ENCODE measurements at places on chromosomes 3 and 15.
A peak's percentile ranks its signal among the peaks of the same experiment; 100 is the strongest.

- no peak for DNase-seq
Measured at GRCh38 chr15:36608180-36608579, 28.8 kb downstream of the CDIN1 start.

DNA sequence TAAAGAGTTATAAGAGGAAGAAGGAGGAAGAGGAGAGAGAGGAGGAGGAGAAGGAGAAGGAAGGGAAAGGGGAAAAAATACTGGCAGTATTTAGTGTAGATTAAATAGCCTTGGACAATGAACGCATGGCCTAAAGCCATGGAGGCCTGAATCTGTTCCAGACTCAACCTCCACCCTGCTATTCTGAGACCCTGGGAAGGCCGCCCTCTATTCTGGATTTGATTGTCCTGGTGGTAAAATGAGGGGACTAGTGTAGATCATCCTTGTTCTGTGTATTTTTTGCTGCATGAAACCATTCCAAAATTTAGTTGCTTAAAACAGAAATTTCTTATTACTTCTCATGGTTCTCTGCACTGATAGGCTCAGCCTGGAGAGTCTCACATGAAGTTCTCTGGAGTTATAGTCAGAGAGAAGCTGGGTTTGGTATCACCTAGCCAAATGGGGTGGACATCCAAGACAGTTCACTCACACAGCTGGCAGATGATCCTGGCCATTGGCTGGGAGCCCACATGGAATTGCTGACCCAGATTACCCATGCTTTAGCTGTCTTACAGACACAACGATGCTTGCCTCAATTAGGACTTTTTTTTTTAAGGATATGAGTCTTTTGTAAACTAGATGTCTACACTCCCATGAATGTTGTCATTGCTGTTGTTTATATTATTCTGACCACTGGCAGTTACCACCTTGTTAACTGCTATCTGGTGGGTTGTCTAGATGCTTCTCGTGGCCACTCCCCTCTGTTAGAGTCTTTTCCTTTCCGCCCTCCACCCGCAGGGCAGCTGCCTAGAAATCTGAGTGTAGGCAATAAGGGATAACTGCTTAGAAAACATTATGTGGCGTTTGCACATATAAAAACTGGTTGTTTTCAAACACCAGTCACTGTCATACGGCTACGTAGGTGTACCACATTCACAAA is 149.9 kb downstream of the SST start:
- peak; percentile 5 for DNase-seq

DNA sequence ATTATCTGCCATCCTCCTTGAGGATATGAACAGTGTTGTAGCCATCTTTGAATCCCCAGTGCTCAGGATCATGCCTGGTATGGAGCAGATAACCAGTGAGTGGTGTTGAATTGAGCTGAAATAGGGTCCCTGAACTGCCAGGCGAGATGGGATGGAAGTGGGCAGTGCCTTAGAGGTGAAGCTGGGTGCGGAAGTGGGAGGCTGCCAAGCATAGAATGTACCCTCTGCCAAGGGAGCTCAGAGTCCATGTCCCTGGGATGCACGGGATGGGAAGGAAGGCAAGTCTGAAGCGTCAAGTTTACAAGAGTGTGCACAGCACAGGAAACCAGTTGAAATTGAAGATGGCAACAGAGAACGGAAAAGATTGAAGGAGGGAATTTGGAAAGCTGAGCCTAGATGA is 147.0 kb downstream of the CACNA1D start:
- DNase-seq, result no peak

- DNase-seq, result no peak
Measured at GRCh38 chr3:125112981-125113380, 57.2 kb upstream of the HEG1 start.

DNA sequence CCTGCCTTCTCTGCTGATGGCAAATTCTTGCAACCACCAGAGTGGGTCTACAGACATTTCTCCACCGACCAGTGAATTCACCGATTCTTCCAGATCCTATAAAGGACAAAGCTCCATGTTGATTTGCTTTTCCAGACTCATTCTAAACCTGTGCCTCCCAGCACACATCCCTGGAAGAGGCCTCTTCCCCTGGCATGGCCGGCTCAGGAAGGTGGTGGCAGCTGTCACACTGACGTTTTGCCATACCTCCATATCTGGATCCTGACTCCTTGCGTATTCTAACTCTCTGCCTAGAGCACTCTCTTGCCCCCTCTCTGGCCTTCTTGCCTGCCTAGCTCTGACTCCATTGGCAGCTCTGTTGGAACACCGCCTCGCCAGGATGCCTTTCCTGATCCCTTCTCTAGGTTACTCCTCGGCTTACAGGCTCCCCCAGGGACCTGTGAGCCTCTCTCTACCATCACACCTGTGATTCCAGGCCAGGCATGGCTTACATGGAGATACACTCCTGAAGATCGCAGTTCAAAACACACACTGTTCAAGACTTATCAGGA is 31.0 kb downstream of the SLCO2A1 start:
- no peak for DNase-seq

DNA sequence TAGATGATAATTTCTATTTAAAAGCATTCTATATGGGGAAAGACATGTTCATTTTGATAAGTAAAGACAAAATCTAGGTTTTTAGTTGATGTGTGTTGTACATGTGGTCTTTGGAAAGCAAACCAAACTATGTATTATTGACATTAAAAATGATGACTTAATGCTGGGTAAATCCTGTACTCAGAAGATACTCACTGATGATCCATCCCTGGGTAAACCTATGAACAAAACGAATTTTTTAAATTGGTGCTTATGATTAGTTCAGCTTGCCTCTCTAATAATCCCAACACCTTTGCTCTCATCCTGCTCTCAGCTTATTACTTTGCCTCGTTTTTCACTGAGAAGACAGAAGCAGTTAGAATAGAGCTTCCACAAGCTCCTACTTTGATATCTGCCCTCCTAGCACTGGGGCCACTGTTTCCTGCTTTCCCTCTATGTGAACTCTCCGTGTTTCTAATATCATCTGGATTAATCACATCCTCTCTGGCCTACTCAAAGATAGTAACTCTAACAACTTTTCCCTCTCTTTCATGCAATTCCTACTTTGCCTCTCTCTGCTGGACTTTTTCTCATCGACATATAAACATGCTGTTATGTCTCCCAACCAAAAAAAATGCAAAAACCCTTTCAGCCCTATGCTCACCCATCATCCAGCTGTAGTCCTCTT is 29.3 kb downstream of the RARRES1 start:
- DNase-seq, result no peak

- no peak for DNase-seq
Measured at GRCh38 chr3:89043406-89043932, 64.0 kb upstream of the EPHA3 start.

- no peak for DNase-seq
Measured at GRCh38 chr3:33482111-33482521, 41.9 kb upstream of the UBP1 start.

DNA sequence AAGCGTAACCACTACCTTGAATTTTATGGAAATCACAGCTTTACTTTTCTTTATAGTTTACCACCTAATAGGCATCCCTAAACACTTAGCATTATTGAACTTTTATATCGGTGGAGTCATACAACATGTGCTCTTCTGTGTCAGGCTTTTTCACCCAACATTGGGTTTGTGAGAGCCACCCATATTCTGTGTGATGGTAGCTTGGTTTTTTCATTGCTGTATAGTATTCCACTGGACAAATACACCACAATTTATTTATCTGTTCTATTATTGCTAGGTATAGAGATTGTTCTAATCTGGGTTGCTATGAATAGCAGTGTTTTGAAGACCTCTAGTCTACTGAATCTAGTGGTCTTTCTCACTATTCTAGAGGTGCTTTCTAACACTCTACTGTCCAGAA is 31.6 kb upstream of the ATP1B3 start:
- no peak for DNase-seq

GRCh38 chr3:47892286-47893040 is 89.5 kb downstream of the DHX30 start:
- no peak for DNase-seq

- DNase-seq, result no peak
Measured at GRCh38 chr3:62527474-62527873, 154.1 kb upstream of the FEZF2 start.

DNA sequence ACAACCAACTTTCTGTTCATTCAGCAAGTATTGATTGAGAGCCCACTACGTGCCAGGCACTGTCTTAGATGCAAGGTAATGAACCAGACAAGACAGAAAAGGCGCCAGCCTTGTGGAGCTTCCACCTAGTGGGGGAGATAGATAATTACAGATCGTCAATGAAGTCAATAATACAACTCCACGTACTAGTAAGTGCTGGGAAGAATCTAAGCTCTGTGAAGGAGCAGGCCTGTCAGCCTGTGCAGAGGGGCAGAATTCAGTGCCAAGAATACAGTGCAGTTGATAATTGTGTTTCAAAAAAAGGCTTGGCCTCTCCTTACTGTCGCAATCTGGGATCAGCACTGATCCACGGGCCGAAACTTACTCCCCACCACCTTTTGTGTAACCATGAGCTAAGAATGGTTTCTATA is 186.3 kb downstream of the FEZF2 start:
- DNase-seq, result peak; percentile 13
